ENCODE measurements at places on chromosomes 12 and 14.

- no peak for DNase-seq
Measured at GRCh38 chr12:92543359-92543758, 159.4 kb upstream of the PLEKHG7 start.

DNA sequence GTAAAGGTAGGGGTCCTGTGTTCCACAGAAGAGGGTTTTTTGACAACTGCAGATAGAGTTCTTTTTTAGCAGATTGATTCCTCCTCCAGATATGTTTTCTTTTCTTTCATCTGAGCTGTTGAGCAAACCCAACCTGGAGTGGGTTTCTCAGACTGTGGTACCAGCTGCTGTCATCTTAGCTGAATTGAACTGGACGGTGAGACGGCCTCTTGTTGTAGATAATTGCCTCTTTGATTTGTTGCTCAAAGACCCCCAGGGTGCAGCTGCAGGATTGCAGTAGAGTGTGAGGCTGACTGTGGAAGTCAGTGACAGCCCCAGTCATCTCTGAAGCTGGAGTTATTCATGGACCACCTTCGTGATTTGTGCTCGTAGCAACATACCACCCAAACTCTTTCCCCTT, 317.7 kb downstream of the AACS start:
- DNase-seq: no peak

DNA sequence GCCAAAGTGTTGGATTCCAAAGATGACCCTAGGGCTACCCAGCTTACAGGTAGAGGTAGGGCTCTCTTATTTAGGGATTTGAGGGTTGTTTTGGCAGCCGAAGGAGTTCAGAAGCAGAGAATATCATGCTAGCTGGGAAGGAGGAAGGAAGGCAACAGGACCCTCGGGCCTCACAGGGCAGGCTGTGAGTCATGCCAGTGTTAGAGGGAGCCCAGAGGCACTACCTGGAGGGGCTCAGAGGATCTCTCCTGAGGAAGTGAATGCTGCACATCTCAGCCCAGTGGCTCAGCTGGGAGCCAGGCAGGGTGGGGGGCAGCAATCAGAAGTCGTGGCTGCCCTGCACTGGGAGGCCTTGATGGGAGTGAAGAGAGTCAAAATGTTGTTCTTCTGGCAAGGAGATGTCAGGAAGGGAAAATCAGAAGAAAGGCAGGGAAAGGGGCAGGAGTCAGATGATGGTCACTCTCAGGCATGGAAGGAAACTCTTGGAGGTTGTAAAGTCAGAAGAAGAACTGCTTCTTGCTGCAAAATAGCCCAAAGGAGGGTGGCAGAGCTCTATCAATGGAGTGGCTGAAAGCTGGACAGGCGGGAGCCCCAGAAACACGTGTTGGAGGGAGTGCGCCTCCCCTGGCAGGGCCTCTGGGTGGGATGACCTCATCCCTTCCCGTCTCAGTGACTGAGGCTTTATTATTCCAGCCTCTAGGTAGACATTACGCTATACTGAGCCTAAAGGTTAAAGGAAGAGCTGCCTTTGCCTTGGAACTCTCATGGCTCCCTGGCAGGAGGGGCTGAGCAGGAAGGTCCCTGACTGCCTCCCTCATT, 141.3 kb downstream of the SMOC1 start:
- DNase-seq: no peak

DNA sequence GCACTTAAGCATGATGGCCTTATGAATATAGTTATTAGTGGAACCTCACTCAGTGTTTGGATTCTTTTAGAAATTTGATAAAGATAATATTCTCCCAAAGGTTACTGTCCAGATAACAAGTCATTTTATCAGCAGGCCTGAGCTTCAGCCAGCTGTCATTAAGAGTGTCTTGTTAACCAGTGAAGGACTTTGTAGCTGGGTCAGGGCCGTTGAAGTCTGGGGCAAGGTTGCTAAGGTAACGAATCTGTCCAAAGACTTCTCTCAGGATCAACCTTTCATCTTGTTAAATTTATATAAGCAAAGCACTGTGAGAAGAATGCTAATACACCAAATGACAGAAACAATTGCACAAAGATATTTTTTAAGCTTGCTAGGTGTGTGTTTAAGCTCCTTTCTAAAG, 271.3 kb upstream of the TMPO start:
- DNase-seq: no peak

- DNase-seq: no peak
Measured at GRCh38 chr14:88043529-88044443, 38.9 kb downstream of the GPR65 start.

- peak; percentile 16 for DNase-seq
Measured at GRCh38 chr12:110688446-110689280, at the start of gene HVCN1. TSS of gene HVCN1 (minus strand) at chr12:110689115. CDS start at chr12:110683245, 5,870 bp downstream.

DNA sequence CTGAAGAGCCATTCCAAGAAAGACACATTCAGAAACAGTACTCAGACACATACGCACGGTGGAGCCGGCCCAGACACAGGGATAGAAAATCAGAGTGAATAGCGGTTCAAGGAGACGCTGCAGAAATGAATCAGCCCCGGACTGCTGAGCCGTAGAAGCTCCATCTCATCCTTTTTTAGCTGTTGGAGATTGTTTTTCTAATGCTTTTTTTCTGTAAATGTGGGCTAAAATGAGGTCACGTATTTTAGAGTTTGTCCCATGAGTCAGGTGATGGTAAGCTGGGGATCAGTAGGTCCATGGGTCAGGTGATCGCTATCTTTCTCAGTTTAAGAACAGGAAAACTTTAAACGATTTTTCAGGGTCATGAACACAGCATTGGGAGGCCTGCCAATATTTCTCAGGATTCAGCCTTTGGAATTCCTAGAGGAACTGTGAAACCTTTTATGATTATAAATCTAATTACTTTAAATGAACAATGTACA, 202.4 kb downstream of the ITPR2 start:
- no peak for DNase-seq

DNA sequence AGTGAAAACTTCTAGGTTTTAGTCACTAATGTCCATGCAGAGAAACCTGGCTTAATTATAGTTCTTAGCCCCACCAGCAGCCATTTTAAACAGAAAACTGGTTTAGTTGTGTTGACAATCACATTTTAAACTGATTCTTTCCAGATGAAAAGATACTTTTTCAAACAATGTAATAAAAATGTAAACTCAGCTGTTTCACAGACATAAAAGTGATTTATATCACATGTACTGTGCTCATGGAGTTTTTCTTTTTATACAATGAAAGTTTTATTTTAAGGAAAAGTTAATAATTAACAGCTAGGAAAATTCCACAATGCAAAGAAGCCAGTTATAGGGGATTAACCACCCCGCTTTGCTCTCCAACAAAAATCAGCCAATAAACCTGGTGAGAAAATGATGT, 129.7 kb downstream of the PAX9 start:
- DNase-seq: no peak

DNA sequence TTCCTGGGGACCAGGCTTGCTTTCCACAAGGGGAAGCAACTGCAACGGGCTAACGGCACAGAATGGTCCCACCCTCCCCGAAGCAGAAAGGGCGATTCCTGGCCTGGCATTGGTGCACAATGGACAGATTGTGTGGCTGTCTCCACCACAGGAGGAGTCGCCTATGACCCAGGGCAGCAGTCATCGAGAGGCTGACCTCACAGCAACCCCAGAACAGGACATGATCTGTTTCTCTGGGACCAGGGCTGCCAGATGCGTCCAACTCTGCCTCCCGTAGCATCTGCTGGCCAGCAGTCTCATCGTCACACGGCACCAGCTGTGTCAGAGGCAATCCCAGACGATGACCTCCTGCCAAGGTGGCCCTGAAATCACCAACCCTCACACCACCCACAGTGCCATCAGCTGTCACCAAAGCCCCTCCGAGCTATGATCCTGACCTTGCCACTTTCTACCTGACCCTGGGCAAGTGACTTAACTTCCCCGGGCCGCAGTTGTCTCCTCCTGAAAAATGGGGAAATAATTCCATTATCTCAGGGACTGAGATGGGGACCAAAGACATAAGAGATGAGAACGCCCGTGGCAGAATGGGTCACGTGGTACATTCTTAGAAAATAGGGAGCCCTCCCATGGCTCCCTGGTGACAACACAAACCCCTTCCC, 86.7 kb downstream of the CHGA start:
- DNase-seq: peak; percentile 42

- DNase-seq: no peak
Measured at GRCh38 chr12:62130834-62131552, 129.2 kb upstream of the USP15 start.

GRCh38 chr14:50023671-50024490, 92.5 kb downstream of the VCPKMT start:
- DNase-seq: no peak

GRCh38 chr12:38744041-38744440, 161.3 kb downstream of the CPNE8 start:
- no peak for DNase-seq

- DNase-seq: no peak
Measured at GRCh38 chr12:121404734-121405133, 4.8 kb downstream of the RNF34 start.

DNA sequence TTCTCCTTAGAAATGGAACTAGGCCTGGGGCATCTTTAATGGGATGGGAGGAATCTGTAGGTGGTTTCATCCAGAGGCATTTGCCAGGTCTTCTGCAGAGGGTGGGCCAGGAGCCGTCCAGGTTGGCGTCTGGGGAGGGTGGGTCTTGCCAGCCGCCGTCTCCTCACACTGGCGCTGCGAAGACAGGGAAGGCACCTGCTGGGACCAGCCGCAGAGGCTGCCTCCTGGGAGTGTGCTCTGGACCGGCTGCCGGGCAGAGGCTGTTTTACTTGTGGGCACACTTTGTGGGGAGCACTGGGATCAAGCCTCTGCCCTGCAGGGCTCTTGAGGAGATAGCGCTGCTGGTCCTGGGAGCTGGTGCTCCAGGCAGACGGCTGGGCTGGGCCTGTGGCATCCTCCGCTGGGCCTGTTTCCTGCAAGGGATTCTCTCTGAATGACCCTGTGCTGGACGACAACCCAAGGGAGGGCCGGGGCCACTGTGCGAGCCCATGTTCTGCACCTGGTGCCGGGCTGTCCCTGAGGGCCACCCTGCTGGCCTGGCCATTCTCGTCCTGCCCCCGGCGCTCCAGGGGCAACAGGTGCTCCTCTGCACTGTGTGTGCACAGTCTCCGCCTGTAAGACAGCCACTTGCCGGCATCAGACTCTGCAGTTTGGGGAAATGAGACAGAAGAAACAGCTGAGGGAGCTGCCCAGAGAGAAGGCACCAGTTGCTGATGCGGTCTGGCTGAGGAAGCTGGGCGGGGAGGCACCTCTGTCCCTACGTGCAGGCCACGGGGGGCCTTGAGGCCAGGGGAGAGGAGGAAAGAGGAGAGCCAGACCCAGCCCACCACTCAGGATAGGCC, 10.0 kb upstream of the TEX22 start:
- DNase-seq: peak; percentile 25

DNA sequence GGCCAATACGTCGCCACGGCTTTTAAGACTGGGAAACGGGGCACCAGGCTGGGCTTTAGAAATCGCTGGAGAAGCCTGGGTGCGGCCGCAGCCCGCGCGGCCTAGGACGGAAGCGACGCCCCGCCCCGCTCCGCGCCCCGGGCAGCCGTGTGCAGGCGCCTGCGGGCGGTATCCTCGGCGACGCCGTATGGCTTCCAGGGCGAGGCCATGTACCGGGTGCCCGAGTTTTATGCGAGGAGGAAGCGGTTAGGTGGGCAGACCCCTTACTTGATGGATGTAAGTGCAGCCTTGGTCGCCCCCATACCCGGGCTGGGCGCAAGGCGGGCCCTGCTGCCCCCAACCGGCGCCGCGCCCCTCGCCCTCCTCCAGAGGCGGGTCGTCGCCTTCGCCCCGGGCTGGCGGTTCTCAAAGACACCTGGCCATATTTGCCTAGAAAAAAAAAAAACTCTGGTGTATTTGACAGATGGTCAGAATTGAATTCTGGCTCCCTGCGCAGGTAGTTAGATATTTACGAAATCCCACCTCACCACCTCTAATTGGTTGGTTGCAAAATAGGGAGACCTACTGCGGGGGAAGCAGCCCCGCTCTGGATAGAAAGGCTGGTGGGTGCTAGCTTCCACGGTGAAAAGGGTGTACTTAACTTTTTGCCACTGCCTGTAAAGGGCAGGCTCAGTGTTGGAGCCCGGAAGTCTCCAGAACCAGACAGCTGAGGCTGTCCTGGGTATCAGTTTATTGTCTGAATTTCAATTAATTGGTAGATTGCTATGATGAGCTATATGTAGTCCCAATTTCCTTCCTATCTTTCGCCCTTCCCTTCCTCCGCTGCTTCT, at the start of gene PPP1R36:
Gene PPP1R36, plus strand, starts transcription at position 171 of the 830 bp plus-strand sequence. Its CDS starts 37 bp downstream, at position 208.
- peak; percentile 23 for DNase-seq

DNA sequence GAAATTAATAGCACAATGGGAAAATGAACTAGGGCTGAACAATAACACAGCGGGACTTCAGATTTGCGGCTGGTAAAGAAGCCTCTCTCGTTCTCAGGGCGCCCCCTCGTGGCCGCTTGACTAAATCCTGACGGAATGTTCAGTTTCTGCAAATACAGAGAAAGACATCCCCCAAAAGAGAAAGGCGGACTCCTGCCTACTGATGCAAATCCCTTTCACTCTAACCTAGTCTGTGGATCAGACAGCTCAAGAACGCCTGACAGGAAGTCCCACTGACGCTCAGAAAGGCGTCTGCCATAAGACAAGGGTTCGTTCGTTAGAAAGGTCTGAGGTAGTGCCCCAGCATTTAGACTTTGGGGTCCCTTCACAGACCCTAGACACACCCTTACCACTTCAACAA, 2.5 kb downstream of the NUAK1 start:
- peak; percentile 94 for DNase-seq

- DNase-seq: no peak
Measured at GRCh38 chr12:122333142-122334087, 67.1 kb upstream of the VPS33A start.

GRCh38 chr14:63852271-63852816, 460 bp upstream of the SYNE2 start:
- no peak for DNase-seq

DNA sequence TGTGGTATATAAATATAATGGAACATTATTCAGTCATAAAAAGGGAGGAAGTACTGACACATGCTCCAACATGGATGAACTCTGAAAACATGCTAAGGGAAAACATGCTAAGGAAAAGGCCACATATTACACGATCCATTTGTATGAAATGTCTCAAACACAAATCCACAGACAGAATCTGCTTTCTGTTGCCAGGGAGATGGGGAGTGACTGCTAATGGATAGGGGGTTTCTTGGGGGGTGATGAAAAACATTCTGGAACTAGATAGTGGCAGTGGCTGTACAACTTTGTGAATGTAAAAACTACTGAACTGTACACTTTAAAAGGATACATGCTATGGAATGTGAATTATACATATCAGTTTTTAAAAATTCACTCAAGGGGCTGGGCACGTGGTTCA, 6.6 kb downstream of the PPTC7 start:
- no peak for DNase-seq

DNA sequence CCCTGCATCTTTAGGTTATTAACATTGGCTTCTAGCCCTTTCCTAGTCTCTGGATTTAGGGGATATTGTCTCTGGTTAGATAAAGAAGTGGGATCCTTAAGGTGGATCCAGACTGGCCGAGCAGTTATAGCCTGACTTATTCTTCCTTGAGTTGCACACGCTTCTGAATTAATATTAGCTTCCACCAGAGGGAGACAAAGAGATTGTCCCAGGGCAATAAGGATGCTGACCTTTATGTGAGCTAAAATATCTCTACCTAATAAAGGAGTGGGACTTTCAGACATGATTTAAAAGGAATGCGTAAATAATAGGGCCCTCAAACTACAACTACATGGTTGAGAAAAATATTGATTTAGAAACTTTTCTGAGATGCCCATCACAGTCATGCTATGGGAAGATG, 139.7 kb downstream of the SLCO1B3 start:
- peak; percentile 40 for DNase-seq

Data from inflammatory macrophage treated with lipopolysaccharide for 1 hour (primary cell).